NCI-H446 treated with DMSO at 0.1 percent for 48 hours (cell line): ENCODE measurements at places on chromosomes 7 and 10.
A peak's percentile ranks its signal among the peaks of the same experiment; 100 is the strongest.

GRCh38 chr7:27251136-27251651, 8.6 kb downstream of the EVX1 start:
- no peak for DNase-seq

- no peak for DNase-seq
These were observed 4.5 kb upstream of the EEPD1 start for GRCh38 chr7:36148422-36149065.

- no peak for DNase-seq
These were observed 82.7 kb downstream of the PAX2 start for GRCh38 chr10:100827819-100828737.

- peak; percentile 3 for DNase-seq
These were observed 7.9 kb downstream of the SLC25A28 start for GRCh38 chr10:99612167-99612831.

- no peak for DNase-seq
These were observed 103.0 kb downstream of the CELF2 start for GRCh38 chr10:11120711-11121110.

DNA sequence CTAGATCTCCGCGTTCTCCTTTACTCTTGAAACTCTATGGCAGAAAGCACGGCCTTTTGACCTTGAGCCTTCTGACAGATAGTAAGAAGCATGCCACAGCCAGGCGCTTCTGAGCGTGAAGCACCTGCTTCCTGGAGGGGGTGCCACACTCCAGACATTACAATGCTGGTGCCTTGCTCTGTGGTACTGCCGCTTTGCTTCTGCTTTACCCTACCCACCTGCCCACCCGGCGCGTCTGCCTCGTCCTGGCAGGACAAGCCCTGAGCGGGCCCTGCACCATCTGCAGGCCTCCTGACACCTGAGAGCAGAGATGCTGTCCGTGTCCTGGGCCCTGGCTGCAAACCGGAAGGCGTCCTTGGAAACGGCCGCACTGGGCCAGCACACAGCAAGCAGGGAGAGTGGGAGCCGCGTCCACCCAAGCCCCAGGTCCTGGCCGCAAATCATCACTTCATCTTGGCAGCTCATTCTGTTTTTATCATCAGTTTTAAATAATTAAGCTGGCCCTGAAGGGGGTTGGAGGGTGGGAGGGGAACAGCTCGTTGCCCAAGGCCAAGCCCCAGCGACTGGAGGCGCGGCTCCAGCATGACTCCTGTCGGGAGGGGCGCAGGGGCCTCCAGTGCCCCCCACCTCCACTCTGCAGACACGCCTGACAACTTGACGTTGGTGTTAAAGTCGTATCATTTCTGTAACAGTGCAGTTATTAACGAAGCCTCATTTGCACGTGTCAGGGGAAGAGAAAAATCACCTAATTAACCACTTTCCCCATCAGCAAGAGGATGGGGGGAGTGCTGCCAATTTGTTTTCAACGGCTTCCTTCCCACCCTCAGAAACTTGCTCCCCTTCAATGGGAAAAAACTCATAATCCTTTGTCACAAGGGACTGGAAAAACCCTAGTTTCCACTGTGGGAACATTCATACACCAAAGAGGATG, 132.2 kb downstream of the MAD1L1 start:
- no peak for DNase-seq

- no peak for DNase-seq
These were observed 276.1 kb upstream of the NEBL start for GRCh38 chr10:21172930-21173801.

GRCh38 chr7:69430384-69431021, 167.8 kb upstream of the AUTS2 start:
- no peak for DNase-seq

GRCh38 chr7:135245226-135246190, 11.9 kb downstream of the STRA8 start:
- no peak for DNase-seq

DNA sequence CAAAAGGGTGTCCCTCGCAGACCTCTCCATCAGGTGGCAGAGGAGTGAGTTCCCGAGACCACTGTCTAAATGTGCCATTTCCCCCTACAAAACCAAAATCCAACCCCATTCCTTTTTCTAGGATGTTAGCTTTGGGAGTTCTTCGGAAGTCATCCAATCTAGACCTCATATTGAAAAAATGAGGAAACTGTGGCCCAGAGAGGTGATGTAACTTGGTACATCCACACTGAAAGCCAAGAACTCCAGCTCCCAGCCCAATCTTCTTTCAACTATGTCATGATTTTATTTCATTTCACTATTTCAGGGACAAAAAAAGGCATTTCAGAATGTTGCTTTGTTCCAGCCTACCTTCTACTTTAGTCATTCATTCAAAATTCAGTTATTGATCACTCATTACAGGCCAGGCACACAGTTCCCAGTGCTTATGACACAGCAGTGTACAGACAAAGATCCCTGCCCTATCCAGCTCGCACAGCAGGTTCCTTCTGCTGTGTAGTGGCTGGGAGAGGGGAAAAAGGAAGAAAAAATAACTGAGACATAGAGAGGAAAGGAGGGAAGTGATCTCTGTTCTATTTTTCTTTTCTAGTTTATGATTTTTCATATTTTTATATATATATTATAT, 35.8 kb downstream of the SCRN1 start:
- DNase-seq = no peak

GRCh38 chr7:64359543-64359942, 45.8 kb downstream of the ZNF736 start:
- DNase-seq = no peak

- DNase-seq = no peak
These were observed 195.1 kb downstream of the HECW1 start for GRCh38 chr7:43307522-43307921.

DNA sequence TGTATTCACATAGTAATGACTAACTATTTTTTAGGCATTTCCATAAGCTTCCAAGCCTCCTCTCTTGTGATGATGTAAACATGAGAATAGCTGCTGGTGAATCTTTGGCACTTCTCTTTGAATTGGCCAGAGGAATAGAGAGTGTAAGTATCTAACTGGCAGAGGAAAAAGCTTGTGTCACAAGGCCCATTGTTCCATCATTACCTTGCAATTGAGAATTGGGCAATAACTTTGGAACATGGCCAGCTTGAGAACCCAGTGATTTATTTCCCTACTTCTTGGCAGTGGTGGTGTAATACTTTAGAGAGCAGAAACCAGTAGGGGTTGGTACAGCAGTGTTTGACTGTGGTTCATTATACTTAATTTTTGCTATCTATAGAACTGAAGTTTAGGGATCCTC, 12.0 kb downstream of the IFRD1 start:
- DNase-seq = peak; percentile 73

- DNase-seq = peak; percentile 87
These were observed 13.1 kb upstream of the CAMK2G start for GRCh38 chr10:73887294-73888039.

- DNase-seq = no peak
These were observed 206.6 kb downstream of the DIP2C start for GRCh38 chr10:482848-483247.

DNA sequence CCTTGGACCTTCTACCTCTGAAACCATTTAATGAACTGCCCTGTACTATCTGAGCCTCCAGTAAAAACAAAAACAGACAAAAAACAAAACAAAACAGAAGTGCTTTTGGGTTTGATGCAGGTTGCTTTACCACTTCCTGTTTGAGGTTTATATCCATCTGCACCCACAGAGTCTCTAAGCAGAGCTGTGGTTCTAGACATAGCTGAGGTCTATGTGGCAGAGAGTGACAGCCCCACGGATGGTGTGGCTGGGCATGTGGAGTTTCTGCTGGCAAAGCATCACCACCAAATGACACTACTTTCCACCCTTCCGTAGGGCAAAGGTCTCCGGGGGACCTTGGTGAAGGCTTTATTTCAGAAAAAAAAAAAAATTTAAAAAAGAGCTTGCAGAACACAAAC, 754.2 kb downstream of the GRID1 start:
- DNase-seq = no peak

GRCh38 chr10:73601486-73601921, 10.4 kb upstream of the USP54 start:
- no peak for DNase-seq
